ENCODE measurements at places on chromosomes 12 and 14.

- DNase-seq: no peak
Observed at GRCh38 chr14:103684871-103685270, 30.4 kb downstream of the XRCC3 start.

DNA sequence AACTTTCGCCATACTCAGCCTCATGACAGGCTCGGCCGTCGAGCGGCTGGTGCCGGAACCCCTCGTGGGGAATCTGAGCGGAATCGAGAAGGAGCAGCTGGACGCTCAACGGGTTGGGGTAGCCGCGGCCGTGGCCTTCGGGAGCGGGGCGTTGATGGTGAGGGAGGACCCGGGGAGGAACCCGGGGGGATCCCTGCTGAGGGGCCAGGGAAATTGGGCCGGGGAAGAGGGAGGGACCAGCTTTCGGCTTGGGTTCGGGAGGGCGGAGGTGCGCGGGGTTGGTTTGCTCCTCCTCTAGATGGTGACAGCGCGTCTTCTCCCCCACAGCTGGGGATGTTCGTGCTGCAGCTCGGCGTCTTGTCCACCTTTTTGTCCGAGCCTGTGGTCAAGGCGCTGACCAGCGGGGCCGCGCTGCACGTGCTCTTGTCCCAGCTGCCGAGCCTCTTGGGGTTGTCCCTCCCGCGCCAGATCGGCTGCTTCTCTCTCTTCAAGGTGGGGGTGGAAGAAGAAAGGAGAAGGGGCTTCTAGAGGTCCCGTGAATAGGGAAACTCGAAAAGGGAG is 9.8 kb downstream of the ARHGEF25 start:
- DNase-seq: no peak

DNA sequence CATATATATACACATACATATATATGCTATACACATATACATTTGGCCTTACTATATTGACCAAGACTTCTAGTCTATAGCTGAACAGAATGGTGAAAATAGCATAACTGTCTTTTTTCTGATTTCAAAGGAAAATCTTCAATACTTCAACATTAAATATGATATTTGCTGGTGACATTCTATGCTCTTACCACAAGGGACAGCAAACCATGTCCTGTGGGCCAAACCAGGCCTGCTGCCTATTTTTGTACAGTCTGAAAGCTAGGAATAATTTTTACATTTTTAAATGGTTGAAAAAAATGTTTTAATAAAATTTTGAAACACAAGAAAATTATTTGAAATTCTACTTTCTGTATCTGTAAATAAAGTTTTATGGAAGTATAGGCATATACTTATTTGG is 63.6 kb downstream of the EML5 start:
- DNase-seq: no peak

- no peak for DNase-seq
Observed at GRCh38 chr12:48126953-48127630, 7.9 kb downstream of the PFKM start.

DNA sequence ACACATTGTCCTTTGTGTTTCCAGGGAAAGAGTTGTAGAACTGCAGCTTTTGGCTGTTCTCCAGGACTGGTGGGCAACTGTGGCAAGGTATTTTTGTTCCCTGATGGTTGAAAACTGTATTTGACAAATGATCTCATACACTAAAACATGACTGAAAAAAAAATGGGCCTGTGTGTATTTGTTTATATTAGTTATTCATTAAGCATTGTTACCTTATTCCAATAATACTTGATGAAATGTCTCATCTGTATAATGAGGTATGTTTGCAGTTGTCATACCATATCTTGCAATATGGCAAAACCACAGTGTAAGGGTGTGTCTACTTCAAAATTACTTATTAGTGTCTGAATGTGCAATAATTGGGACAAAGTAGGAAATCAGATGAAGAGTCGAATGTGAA is 479.4 kb upstream of the NOVA1 start:
- no peak for DNase-seq

- DNase-seq: no peak
Observed at GRCh38 chr12:47079981-47080724, 394 bp upstream of the AMIGO2 start.

DNA sequence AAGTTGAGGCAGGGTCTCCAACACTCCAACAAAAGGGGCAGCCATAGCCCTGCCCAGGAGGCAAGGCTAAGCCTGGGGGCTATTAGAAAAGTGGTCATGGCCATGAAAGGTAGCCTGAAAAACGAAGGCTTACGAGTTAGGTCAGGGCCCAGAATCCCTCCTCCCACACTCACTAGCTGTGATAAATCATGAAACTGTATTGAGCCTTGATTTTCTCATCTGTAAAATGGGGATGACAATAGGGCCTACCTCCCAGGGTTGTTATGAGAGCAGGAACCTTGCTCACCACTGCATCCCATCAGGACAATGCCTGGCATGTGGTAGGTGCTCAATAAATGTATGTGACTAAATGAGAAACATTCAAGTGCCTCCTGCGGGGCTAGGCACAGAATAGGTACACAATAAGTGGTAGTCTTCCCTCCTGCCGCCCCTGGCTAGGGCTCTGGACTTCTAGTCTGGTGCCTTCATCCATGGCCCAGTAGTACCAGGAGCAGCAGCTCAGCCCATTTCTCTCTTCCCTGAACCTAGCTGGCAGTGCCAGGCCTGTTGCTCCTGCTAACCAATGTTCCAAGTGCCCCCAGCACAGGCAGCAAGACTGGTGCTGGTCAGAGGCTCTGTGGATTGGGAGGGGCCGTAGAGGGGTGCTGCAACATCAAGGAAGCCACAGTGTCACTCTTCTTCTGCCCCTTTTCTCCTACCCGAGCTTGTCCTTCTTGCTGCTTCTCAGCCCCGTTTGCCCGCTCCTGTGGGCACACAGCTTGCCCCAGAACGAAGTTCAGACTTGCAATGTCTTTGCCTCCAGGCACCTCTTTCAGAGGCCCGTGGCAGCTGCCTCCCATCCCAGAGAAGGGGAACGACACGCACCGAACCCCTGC is 7.8 kb downstream of the PGF start:
- no peak for DNase-seq

- no peak for DNase-seq
Observed at GRCh38 chr12:132356691-132357622, 27.6 kb upstream of the GALNT9 start.

DNA sequence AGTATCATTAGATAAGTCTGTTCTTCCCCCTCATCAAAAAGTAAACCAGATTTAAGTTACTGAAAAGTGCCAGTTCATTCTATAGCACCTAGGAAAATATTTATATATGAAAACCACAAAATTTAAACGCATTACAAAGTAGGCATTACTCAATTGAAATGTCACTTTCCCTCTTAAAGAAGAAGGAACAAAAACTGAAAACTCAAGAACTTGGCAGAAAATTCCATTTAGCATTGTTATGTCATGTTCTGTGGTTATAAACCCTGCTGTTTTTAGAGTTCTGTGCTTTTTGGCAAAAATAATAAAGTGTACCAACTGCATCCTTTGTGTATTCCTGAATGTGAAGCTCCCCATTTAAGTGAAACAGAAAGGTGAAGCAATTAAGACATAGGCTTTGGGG is 3.6 kb downstream of the FGD4 start:
- no peak for DNase-seq

Measured in central memory CD8-positive, alpha-beta T cell (primary cell).